ENCODE measurements at places on chromosomes 3 and 15. TPM values are rescaled to one million over a fixed set of nuclear protein-coding genes. Genes with fewer than 3 reads are reported as not detected.

Gene FRG2C
- not detected for total RNA-seq

Gene CLDN16
- total RNA-seq = not detected

Gene SEMA3G
- total RNA-seq = 175 TPM

Gene TMEM207
- not detected for total RNA-seq

- H3K4me1 ChIP-seq = peaks cover 7% of the 10 kb centered on the region
- H3K4me3 ChIP-seq = no peak overlapping the region
- DNase-seq = no peak
- no peaks in the 10 kb centered on the region for H3K36me3 ChIP-seq
Observed at GRCh38 chr3:122377975-122378374, 5.1 kb downstream of the MIX23 start.

DNA sequence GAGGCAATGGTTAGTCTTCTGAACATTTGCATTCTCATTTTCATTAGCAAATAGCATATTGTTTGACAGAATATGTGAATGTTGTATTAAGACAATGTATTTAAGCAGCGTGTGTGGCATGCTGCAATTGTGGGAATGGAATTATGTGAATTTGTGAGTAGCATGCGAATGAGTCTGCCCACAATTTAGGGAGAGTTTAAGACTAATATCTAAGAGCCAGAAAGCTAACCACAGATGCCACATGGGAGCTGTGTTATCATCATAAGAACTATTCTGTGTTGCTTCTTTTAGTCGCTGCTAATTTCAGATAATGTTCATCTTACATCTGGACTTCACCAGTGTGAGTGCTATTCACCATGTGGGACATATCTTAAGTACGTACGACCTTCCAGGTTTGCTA is 494.5 kb downstream of the RBMS3 start:
- peaks cover 2% of the 10 kb centered on the region for H3K27me3 ChIP-seq
- no peak overlapping the region for H3K27ac ChIP-seq
- DNase-seq = no peak
- no peak overlapping the region for H3K4me3 ChIP-seq

- peaks cover 24% of the 10 kb centered on the region for H3K36me3 ChIP-seq
- no peak for DNase-seq
- no peak overlapping the region for H3K27ac ChIP-seq
- H3K4me3 ChIP-seq = no peak overlapping the region
Observed at GRCh38 chr15:70088455-70088854, 9.3 kb downstream of the TLE3 start.

DNA sequence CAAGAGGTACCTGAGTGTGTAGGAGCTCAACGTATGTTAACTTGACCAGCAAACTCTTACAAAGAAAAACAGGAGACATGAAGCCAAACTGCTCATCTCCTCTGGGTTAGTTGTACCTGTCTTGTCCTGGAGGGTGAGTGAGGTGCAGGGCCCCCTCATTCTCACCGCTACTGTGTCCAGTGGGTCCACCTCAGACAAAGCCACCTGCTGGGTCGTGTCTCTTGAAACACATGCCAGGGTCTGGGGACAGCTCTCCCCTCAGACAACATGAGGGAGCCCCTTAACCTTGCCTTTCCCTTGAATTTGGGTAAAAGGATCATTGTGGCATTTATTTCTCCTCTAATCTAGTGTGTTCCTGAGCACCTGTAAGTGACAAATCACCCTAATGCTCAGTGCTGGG is 185.6 kb downstream of the TLE3 start:
- peaks cover 2% of the 10 kb centered on the region for H3K27me3 ChIP-seq
- no peak overlapping the region for H3K4me3 ChIP-seq
- no peaks in the 10 kb centered on the region for H3K36me3 ChIP-seq
- no peak overlapping the region for H3K27ac ChIP-seq
